ENCODE measurements at places on chromosomes 5 and 9.
A peak's percentile ranks its signal among the peaks of the same experiment; 100 is the strongest.

DNA sequence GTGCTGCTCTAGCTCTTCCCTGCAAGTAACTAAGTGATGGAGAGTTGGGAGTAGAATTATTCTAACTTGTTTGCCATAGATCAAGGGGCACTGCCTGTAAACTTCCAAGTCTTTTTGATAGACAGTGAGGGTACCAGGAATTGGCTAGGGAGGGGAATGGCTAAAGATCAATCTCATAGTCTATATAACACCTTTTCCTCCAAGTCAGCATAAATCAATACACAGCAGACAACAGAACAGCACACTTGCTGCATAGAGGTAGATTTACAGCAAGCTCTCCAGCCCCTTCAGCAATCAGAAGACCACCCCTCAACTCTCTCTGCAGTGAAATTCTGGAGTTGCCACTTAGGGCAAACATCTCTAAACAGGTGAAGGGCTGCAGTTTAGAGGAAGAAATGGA, 643.5 kb upstream of the KLF4 start:
- no peak for DNase-seq

GRCh38 chr5:146965761-146966659, 87.5 kb upstream of the PPP2R2B start:
- DNase-seq: peak; percentile 1

- no peak for DNase-seq
Measured at GRCh38 chr9:71716138-71716909, 52.0 kb downstream of the CEMIP2 start.

GRCh38 chr9:120627073-120627472, 47.1 kb upstream of the CDK5RAP2 start:
- DNase-seq: no peak

- DNase-seq: no peak
Measured at GRCh38 chr5:39080168-39080567, 6.0 kb upstream of the RICTOR start.

DNA sequence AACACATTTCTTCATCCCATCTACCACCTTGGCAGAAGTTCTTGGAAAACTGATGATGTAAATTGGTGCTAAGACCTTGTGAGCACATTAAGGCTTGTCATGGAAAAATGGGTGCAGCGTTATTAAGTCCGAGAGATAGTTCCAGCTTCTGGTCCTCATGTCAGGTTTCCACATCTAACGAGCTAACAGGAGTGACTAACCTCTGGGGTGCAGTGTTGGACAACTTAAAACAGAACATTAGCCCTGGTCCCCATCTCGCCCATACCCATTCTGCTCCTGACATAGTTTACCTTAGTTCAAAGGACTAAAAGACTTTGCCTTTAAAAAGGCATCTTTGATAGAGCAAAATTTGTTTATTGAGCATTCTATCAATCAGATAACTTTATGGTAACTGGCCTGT, 128.0 kb downstream of the SLC1A3 start:
- no peak for DNase-seq

DNA sequence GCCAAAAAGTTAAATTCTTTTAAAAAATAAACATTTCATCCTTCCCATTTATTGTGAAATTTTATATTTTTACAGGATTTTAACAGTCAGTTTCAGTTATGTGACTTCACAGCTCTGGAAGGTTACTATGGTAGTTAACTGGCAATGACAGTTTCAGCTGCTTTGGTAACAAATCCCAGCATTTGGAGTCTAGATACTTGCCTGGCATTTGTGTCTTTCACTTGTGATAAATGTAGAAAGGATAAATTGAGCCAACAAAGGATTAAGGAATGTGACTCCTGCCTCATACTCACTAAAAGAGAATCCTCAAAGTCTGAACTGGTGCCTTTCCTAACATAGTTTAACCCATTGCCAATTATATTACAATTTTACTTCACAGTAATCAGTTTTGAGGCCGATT, 315.5 kb downstream of the FER start:
- DNase-seq: no peak

DNA sequence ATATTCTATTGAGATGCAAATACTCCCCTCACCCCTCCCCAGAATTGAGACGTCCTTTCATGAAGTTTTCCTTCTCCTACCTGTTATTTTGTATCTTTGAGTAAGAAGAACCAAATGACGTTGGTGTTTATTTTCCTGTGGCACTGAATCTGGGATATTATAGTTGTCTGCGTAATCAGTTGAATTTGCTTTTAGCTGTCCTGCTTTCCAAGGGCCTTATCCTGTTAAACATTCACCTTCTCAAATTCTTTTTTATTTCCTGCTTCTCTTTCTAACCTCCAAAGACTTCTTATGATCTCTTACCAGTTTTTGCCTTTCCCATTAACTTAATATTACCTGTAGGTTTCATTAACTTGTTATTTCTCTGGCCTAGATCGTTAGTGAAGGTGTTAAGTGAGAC, 1254.9 kb upstream of the WWC1 start:
- no peak for DNase-seq

- peak; percentile 9 for DNase-seq
Measured at GRCh38 chr5:139795074-139796001, at the start of gene PSD2. TSS of gene PSD2 (plus strand) at chr5:139795808. CDS start at chr5:139809441, 13,633 bp downstream.

DNA sequence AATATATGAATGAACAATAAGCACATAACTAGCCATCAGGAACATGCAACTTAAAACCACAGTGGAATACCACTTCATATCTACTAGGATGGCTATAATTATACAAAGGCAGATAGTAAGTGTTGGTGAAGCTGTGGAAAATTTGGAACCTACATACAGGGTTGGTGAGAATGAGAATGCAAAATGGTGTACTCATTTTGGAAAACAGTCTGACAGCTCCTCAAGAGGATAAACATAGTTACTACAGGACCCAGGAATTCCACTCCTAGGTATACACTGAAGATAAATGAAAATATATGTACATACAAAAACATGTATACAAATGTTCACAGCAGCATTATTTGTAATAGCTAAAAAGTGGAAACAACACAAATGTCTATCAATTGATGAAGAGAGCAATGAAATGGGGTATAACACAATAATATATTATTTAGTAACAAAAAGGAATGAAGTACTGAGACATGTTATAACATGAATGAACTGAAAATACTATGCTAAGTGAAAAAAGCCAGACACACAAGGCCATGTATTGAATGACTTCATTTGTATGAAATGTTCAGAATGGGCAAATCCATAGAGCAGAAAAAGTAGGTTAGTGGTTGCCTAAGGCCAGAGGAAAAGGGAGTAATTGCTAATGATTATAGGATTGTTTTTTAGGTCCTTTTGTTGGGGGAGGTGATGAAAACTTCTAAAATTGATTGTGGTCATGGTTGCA, 31.2 kb upstream of the CDK5RAP2 start:
- DNase-seq: no peak

GRCh38 chr9:121637713-121638220, 13.7 kb upstream of the DAB2IP start:
- no peak for DNase-seq

GRCh38 chr9:33816327-33817252, at the start of gene UBE2R2:
TSS of gene UBE2R2 (plus strand) at chr9:33817160. CDS start at chr9:33817758, 598 bp downstream.
- DNase-seq: peak; percentile 88

GRCh38 chr5:11801061-11801460, 103.2 kb downstream of the CTNND2 start:
- no peak for DNase-seq

DNA sequence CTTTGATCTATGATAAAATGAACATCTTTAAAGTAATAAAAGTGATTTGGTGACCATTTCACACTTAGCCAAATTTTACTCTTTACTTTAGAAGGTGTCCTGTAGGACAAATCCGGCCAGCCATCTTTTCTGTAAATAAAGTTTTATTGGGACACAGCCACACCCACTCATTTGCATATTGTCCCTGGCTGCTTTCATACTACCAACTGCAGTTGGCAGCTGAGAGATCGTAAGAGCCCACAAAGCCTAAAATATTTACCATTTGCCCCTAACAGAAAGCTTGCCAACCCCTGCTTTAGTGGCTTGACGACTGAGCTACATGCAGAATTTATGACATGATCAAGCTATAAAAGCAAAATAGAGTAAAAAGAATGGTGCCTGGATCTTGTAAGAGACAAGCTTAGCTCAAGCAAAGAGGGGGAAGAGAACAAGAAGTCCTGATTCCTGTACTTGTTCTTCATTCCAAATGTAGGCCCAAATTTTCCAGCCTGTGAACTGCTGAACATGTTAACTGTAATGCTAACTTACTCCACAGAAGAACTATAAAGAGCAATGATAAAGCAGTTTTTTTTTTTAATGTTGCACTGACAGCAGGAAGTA, 7.4 kb upstream of the FBXO10 start:
- DNase-seq: no peak

DNA sequence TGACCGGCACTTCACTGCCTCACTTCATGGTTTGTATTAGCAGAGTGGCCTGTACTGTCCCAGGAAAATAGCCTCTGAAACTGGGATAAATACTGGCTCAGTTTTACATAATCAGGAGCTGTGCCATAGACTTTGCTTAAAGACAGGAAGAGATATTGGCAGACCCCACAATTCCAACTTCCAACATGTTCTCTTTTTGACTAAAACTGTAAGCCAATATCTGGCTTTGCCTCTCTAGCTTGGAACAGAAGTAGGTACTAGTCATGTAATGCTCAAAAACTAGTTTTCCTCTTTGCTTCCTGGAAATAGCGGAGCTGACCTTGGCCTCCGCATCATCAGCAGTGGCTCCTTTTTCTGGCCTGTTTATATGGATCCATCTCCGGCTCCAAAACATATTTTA, 276.9 kb downstream of the CDH9 start:
- DNase-seq: no peak

- no peak for DNase-seq
Measured at GRCh38 chr5:40502736-40503135, 177.0 kb upstream of the PTGER4 start.

DNA sequence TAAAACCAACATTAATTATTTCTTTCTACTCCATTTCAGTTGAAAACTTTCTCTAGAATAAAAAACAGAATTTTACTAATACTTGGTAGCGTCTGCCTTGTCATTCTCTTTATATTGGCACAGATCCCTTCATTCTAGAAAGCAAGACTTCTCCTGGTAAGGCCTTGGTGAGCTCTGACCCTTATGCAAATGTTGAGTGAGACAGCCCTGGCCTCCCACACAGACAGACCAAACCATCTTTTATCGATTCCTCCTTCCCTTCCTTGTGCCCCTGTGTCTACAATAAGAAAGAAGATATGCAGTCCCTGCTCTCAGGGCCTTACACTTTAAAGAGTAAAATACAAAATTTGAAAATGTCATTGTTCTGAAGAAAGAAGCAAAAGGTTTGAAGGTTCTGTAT, 262.2 kb downstream of the EFNA5 start:
- no peak for DNase-seq

- no peak for DNase-seq
Measured at GRCh38 chr9:12566404-12567090, 126.6 kb upstream of the TYRP1 start.

DNA sequence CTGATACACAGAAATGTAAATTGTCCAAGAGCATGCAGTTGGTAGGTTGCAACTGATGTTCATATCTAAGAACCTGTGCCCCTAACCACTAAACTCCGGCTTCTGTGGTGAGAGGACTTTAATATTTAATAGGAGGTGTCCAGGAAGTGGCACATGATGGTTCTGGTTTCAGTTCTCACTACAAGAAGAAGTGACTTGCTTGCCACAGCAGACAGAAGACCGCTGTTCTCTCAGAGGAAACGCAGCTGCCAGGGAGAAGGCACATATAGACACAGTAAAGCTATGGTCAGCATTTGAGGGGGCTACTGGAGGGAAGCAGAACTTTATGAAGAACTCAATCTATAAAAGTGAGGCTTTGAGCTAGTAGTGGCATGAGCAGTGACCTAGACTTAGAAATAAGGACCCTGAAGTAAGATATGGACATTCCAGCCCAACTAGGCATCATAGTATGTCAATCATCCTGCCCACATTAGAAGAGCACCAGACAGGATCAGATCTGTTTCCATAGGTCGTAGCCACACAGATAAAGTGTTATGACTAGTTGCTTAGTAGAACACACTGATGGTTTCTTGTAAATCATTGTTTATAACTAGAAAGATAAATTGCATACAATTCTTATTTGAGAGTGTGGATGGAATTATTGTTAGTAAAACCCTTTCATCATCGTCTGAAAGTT, 36.4 kb upstream of the DAB2 start:
- no peak for DNase-seq

DNA sequence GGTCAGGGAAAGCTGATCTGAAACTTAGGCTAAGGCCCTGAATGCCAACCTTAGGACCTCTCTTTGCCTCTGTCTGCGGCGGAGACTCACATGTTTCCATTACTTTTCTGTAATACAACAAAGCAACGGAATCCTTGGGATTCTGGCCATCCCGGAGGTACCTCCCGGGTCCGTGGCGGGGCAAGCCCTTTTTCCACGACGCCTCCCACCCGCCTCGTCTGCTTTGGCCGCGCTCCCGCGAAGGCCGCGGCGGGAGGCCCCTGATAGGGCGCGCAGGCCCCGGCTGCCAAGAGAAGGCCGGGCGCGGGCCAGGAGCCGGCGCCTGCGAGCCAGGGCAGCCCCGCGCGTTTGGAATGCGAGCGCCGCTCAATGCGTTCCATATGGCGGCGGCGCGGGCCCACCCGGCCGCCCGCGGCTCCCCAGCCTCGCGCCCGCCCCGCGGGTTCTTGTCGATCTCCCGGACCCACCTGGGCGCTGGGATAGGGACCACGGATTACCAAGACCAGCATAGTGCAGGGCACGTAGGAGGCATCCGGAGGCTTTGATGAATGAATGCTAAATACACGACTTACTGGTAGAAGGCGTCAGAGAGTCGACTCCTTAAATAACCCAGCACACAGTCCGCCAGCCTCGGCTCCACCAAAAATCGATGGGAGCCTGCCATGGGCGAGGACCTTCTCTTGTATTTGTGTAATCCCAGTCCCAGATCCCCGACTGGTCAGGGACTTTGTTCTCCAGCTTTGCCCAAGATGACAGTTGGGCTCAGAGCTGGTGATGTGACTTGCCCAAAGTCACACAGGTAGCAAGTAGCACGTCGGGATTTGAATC, 17.5 kb upstream of the PHF19 start:
- no peak for DNase-seq

- no peak for DNase-seq
Measured at GRCh38 chr5:173888473-173889131, 453 bp downstream of the CPEB4 start.

GRCh38 chr9:126532951-126533925, 80.5 kb upstream of the LMX1B start:
- no peak for DNase-seq

- no peak for DNase-seq
Measured at GRCh38 chr9:126325821-126326220, 808 bp upstream of the MVB12B start.
